ENCODE measurements at places on chromosomes 2 and 18. TPM values are rescaled to one million over a fixed set of nuclear protein-coding genes. Genes with fewer than 3 reads are reported as not detected.

ACMSD gene
- total RNA-seq: not detected

TFCP2L1 gene
- 0.12 TPM for total RNA-seq

DNA sequence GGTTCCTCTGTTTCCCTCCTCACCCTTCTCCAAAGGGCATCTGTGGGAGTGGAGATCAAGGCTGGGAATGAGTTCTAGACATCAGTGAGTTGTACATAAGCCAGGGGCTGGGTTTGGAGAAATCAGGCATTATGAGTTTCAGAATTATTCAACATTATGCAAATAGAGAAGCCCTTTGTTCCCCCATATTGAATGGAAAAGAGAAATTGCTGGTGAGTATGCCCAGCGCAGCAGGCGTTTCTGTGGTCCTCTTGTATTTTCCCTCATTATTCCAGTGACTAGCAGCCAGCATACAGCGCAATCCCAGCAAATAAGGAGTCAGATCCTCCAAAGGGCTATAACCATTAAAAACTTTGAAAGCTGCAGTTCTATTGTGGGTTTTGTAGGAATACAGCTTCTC, 94.4 kb downstream of the VWA3B start:
- no peak overlapping the region for H3K4me3 ChIP-seq
- peaks cover 20% of the 10 kb centered on the region for H3K27me3 ChIP-seq
- no peaks in the 10 kb centered on the region for H3K36me3 ChIP-seq
- DNase-seq: no peak

DNA sequence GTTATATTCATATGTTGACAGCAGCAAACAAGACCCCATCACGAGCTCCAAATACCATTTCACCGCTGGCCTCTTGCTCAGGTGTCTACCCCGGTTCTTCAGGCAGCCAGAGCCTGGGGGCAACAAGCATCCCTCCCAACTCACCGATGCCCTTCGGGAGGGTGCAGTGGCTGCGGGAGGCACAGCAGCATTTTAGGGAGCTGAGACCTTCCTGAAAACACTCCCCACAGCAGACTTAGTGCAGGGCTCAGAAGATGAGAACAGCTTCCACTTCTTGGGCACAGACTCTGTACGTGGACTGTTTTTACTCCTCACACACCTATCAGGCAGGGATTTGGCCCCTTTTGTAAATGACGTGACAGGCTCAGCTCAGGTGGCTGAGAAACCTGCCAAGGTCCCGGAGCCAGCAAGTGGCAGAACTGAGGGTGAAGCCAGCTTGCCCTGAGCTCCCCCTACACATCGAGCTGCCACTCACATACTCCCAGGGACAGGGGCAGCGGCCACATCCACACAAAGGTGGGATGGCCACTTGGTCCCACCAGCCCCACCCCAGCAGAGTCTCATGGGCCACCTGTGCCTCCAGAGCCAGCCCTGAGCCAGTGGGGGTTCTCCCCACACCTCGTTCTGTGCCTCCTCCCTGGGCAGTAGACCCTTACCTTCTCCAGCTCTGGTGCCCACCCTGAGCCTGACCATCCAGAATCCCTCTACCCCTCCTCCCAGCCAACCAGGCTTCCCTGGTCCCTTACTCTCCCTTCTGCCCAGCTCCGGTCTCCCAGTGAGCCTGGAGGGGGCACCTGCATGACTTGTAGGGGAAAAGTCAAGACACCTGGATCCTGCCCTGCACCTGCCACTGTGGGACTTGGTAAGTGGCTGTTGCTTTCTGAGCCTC, 28.5 kb downstream of the CYP27C1 start:
- no peaks in the 10 kb centered on the region for H3K36me3 ChIP-seq
- H3K27ac ChIP-seq: no peak overlapping the region
- no peak overlapping the region for H3K4me3 ChIP-seq
- DNase-seq: no peak
- no peaks in the 10 kb centered on the region for H3K4me1 ChIP-seq
- H3K27me3 ChIP-seq: peaks cover 2% of the 10 kb centered on the region

DNA sequence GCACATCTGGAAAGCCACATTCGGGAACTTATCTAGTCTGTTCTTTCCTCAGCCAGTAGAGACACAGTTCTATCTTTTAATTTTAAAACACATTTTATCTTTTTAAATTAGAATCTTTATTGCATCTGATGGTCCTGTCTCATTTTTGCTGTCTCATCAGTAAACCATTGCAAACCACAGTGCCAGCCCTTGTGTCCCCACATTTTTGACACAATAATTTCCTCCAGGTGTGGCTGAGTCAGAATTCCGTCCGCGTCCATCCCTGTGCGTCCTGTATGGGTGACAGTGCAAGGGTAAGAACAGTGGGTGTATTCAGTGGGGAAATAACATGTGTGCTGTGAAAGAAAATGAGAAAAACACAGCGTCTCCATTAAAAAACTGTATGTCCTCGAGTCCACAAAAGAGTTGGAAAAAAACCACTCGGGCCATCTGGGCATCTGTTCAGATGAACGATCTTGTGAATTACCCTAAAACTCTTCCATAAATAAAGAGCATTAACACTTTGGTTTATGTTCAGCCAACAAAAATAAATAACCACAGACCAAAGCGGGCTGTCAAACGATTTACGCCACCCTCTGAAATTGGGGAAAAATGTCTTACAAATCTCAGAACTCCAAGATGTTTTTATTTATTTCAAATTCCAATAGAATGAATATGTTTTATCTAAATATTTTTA, 137.3 kb downstream of the ZNF516 start:
- H3K4me3 ChIP-seq: no peak overlapping the region
- no peaks in the 10 kb centered on the region for H3K27me3 ChIP-seq
- no peaks in the 10 kb centered on the region for H3K36me3 ChIP-seq

DNA sequence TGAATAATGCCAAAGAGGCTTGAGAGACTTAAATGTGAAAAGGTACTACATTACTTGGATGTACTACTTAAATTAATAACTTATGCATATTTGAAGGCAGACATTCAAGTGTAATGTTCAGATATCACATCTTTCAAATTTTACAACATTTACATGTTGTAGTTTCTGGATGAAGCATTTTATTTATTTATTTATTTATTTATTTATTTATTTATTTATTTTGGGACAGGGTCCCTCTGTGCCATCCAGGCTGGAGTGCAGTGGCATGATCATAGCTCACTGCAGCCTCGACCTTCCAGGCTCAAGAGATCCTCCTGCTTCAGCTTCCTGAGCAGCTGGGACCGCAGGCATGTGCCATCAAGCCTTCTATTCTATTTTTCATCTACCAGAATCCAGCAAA, 596.4 kb downstream of the ERBB4 start:
- no peak for DNase-seq
- no peaks in the 10 kb centered on the region for H3K4me1 ChIP-seq
- no peak overlapping the region for H3K27ac ChIP-seq
- H3K27me3 ChIP-seq: no peaks in the 10 kb centered on the region

DNA sequence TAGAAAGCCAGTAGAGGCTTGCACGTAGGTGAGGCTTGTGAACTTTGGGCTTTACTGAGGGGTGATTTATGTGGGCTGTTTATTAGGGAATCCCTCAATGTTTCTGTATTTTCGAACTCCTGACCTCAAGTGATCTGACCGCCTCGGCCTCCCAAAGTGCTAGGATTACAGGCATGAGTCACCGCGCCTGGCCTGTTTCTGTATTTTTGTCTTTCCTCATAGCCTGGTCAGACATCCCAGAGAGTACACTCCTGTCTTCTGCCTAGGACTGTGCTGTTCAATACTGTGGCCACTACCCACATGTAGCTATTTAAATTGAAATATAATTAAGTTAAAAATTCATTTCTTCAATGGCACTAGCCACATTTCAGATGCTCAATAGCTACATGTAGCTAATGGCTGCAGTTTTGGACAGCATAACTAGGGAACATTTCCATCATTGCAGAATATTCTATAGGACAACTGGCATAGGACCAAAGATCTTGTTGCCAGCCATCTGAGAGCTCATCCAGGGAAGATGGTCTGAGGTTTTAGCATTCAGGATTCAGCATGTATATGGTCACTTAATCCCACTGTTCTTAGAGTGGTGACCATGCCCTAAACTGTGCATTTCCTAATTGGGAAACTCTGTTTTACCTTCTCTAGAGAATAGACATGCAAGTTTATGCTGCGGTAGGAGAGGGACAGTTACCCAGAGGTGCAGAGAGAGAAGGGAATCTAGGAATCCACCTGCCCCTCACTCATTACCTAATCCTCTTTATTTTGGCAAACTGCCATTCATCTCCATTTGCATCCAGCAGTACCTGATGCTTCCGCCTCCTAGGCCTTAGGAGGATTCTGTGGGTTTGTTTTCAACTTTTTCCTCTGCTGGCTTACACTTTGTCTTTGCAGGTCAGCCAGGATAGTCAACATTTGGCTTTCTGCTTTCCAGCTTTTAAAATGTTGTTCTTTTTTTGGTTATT, 64.4 kb downstream of the LCLAT1 start:
- no peak overlapping the region for H3K27ac ChIP-seq
- peaks cover 4% of the 10 kb centered on the region for H3K4me1 ChIP-seq
- no peaks in the 10 kb centered on the region for H3K27me3 ChIP-seq
- peaks cover 12% of the 10 kb centered on the region for H3K36me3 ChIP-seq

All from activated CD4-positive, alpha-beta T cell treated with anti-CD3 and anti-CD28 coated beads, Interleukin-2, amount 10 ng/mL, durations not matched to agents 24 days and 14 days (primary cell).